ENCODE measurements at places on chromosomes 1 and 21.

- H3K4me3 ChIP-seq = peak overlapping the region; percentile 52
- peaks cover 50% of the 10 kb centered on the region for H3K36me3 ChIP-seq
- DNase-seq = peak; percentile 92
- H3K4me1 ChIP-seq = peaks cover 19% of the 10 kb centered on the region
Measured at GRCh38 chr1:156160743-156161171, 7.4 kb downstream of the SEMA4A start.

DNA sequence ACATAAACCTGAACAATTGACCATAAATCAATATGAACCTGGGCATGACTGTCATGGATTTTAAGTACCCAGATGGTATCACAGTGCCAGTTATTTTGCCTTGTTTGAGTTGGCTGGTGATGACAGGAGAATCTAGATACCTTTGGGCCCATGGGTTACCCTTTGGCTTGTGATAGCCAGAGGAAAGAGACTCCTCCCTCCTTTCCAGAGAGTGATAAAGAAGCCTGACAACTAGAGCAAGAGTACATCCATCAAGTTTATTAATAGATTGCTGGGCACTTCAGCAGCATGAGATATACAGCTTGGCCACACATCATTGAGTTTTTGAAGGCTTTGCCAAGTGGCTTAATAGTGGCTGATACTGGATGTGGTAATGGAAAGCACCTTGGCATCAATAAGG is 6.6 kb upstream of the FMO3 start:
- no peak for DNase-seq
- H3K36me3 ChIP-seq = no peaks in the 10 kb centered on the region
- no peak overlapping the region for H3K27ac ChIP-seq
- H3K4me3 ChIP-seq = no peak overlapping the region

DNA sequence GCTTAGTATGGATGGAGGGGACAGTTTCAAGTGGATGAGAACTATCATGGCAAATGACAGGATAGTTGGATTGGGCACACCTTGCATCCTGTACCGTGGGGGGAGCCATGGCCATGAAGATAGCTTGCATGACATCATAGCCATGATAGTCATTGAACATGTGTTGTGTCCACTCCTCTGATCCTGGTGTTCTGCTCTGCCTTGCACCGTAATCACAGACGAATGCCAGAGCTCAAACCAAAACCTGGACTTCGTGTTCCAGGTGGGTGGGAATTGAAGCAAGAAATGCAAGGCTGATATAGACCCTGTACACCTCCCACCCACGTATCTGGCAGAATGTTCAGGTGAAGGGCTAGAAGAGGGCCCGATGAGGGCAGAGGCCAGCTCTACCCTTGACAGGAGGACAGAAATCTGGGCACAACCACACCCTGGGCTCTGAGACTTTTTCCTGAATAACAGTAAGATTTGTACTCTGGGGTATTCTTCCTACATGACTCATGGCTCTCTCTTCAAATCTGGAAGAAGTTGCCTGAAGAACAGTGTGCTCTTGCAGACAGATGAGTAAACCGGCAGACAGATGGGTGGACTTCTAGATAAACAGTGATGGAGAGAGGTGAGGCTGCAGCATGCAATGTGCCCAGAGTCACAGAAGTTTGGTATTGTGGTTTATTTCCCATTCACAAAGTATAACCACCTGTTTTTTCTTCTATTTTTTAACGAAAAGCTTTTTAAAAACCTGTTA is 45.0 kb downstream of the KCNJ6 start:
- H3K36me3 ChIP-seq = no peaks in the 10 kb centered on the region
- no peak overlapping the region for H3K4me3 ChIP-seq
- peaks cover 13% of the 10 kb centered on the region for H3K4me1 ChIP-seq
- no peak overlapping the region for H3K27ac ChIP-seq
- no peak for DNase-seq
- H3K27me3 ChIP-seq = peaks cover 8% of the 10 kb centered on the region

DNA sequence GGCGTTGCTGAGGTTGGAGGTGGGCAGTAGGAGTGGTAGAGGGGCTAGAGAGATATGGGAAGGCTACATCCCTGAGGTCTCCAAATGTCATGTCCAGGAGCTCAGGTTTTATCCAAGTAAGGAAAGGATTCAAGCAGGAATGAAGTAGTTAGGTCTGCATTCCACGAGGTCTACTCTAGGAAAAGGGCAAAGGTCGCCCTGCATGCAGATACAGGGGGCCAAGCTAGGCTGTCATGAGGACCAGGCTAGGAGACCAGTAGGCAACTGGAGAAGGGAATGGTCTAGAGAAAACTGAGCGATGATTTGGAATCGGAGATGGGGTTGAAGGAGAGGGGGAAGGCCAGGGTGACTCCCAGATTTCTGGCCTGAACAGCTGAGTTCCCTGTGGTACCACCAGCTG is 48.7 kb downstream of the IRF2BP2 start:
- no peak overlapping the region for H3K4me3 ChIP-seq
- H3K36me3 ChIP-seq = no peaks in the 10 kb centered on the region
- H3K27me3 ChIP-seq = no peaks in the 10 kb centered on the region
- no peak for DNase-seq
- H3K4me1 ChIP-seq = peaks cover 22% of the 10 kb centered on the region

DNA sequence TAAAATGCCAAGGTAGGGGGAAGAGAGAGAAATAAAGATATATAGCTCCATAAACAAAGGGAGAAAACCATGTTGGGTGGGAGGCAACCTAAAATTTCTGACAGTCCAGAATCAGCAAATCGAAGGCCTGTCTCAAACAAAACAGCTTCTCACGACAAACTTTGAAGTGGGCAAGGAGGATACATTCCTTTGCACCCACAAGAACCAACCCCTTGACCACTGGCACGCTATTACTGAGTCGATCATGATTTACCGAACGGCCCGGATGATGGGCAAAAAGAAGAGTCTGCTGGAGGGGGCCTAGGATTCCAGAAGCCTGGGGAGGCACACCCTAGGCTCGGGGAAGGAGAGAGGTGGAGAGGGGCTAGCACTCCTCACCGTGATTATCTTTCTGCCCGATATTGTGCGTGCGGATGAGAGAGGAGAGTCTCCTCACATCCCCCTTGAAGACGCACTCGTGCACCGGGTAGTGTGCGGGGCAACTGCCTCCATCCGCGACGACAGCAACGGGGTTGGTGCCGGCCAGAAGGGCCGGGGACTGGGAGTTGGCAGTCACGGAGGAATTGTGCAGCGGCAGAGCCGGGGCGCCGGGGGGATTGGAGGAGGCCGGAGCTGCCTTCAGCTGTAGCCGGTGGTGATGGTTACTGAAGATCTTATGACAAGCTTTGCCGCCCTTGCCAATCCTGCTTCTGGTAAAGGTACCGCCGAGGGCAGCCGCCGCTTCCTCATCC is 756 bp downstream of the ANKRD13C start:
- no peaks in the 10 kb centered on the region for H3K36me3 ChIP-seq
- DNase-seq = peak; percentile 76
- H3K4me1 ChIP-seq = peaks cover 49% of the 10 kb centered on the region
- H3K27ac ChIP-seq = peak overlapping the region; percentile 93

DNA sequence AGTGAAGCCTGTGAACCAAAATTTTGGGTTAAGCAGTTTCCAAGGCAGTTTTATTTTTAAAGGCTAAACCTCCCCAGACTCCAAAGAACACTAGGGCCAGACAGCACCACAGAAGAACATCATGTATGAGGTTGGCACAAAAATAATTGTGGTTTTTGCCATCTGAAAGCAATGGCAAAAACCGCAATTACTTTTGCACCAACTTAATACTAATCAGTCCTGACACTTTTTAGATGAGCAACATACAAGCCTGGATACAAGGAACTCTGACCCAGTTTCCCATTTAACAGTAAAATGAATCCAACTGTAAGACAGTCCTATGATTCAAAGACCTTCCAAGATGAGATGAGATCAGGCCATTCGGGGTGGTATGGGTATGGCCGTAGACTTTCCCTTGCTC is 46.8 kb downstream of the CNIH3 start:
- H3K36me3 ChIP-seq = no peaks in the 10 kb centered on the region
- H3K27me3 ChIP-seq = no peaks in the 10 kb centered on the region
- H3K27ac ChIP-seq = no peak overlapping the region

- no peak for DNase-seq
- H3K36me3 ChIP-seq = no peaks in the 10 kb centered on the region
- H3K27me3 ChIP-seq = no peaks in the 10 kb centered on the region
- H3K27ac ChIP-seq = no peak overlapping the region
- no peak overlapping the region for H3K4me3 ChIP-seq
- no peaks in the 10 kb centered on the region for H3K4me1 ChIP-seq
Measured at GRCh38 chr1:86466109-86466844, 2.5 kb upstream of the CLCA1 start.

GRCh38 chr1:203476216-203476814 is 709 bp downstream of the PRELP start:
- H3K4me1 ChIP-seq = peaks cover 33% of the 10 kb centered on the region
- H3K27me3 ChIP-seq = no peaks in the 10 kb centered on the region
- no peaks in the 10 kb centered on the region for H3K36me3 ChIP-seq

GRCh38 chr1:11858968-11859871 is 475 bp upstream of the NPPB start:
- H3K36me3 ChIP-seq = no peaks in the 10 kb centered on the region
- no peak overlapping the region for H3K27ac ChIP-seq
- DNase-seq = no peak
- H3K4me3 ChIP-seq = no peak overlapping the region
- H3K4me1 ChIP-seq = peaks cover 8% of the 10 kb centered on the region

- no peak overlapping the region for H3K4me3 ChIP-seq
- H3K4me1 ChIP-seq = peaks cover 42% of the 10 kb centered on the region
- no peaks in the 10 kb centered on the region for H3K36me3 ChIP-seq
- H3K27me3 ChIP-seq = no peaks in the 10 kb centered on the region
Measured at GRCh38 chr1:155940482-155940992, 901 bp upstream of the RXFP4 start.

DNA sequence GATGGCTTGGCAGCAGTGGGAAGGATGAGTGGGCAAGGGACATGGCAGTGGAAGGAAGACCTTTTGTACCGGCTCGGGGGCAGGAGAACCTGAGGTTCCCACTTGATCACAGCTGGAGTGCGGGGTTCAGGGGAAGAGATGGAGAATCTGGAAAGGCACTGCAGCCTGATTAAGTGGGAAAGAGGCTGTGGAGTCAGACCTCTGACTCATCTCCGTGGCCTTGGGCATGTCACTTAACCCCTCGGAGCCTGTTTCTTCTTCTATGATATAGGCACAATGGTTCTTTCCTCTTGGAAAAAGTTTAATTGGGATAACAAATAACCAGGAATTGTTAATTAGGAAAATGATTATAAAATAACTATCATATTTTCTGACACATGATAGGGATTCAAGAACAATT is 13.1 kb upstream of the TMEM61 start:
- H3K4me1 ChIP-seq = peaks cover 10% of the 10 kb centered on the region
- no peaks in the 10 kb centered on the region for H3K36me3 ChIP-seq
- no peak overlapping the region for H3K27ac ChIP-seq
- H3K27me3 ChIP-seq = no peaks in the 10 kb centered on the region
- no peak overlapping the region for H3K4me3 ChIP-seq
